GM04504 (cell line): ENCODE measurements at places on chromosomes 1 and 21.

GRCh38 chr1:237975376-237975775, 84.7 kb upstream of the ZP4 start:
- DNase-seq, result no peak

DNA sequence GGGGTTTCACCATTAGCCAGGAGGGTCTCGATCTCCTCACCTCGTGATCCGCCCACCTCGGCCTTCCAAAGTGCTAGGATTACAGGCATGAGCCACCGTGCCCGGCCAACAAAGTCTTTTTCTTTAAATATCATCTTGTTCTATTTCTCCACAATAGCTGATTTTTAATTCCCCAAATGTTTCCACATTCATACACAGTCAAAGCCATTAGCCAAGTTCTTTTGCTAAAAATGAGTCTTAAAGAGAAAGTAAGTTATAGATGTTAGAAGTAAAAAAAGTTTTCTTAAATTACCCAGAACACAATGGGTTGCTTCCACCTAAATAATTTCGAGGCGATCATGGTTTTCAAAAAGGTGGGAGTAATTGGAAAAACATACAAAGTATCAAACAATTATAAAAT, 30.6 kb downstream of the C2CD2 start:
- no peak for DNase-seq

DNA sequence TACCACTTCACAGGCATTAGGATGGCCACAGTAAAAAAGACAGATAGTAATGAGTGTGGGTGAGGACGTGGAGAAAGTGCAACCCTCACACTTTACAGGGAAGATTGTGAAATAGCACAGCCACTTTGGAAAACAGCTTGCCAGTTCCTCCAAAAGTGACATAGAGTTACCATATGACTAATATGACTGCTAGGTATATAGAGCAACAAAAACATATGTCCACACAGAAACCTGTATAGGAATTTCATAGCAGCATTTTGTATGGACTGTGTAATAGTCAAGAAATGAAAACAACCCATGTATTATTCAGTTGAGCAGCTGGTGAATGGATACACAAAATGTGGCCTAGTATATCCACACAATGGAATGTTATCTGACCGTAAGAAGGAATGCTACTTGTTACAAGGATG, 30.4 kb upstream of the LBR start:
- DNase-seq, result no peak

- no peak for DNase-seq
These were observed 123.3 kb upstream of the IFFO2 start for GRCh38 chr1:19079541-19080472.

DNA sequence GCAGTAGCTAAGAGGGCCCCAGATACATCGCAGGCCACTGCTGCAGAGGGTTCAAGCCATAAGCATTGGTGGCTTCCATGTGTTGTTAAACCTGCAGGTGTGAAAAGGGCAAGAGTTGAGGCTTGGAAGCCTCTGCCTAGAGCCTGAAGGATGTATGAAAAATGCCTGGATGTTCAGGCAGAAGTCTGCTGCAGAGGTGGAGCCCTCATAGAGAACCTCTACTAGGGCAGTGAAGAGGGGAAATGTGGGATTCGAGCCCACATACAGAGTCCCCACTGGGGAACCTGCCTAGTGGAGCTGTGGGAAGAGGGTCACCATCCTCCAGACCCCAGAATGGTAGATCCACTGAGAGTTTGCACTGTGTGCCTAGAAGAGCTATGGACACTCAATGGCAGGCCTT, 30.6 kb upstream of the ADGRL4 start:
- DNase-seq, result no peak

- DNase-seq, result no peak
These were observed 280.7 kb downstream of the LMX1A start for GRCh38 chr1:165075725-165076370.

GRCh38 chr1:18666317-18666920, 35.8 kb downstream of the PAX7 start:
- DNase-seq, result no peak

DNA sequence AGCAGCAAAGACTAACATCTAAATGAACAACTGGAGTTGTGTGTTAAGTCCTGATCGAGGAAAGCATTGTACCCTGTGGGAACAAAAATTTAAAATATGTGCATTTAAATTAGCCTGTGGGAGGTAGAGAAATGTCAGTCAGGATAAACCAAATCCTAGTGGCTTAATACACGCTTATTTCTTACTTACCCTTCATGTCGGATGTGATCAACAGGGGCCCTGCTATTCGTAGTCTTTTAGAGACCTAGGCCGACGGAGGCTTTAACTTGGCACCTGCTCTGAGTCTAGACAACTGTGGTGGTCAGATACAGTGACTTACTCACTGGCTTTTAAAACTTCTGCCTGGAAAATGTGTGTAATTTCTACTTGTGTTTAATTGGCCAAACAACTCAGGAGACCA, 10.2 kb downstream of the GSTM3 start:
- DNase-seq, result no peak

DNA sequence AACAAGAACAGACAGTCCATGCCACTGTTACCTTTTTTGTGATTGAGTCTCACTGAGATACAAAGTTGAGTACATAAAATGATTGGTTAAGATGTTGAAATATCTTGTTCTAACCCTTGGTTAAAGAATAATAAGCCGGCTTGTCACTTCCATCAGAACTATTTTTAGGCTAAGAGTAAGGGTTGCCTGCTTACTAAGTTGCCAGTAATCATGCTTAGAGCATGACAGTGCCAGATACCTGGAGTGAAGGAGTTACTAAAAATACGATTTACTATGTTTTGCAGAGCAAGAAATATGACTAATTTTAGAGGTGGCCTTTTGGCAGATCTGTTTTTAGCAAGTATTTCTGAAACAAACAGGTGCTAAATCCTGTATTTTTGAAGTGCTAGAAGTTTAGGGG, 6.0 kb downstream of the HUNK start:
- no peak for DNase-seq

GRCh38 chr1:19066248-19066873, 109.9 kb upstream of the IFFO2 start:
- no peak for DNase-seq

- no peak for DNase-seq
These were observed 3.9 kb upstream of the ATP1B1 start for GRCh38 chr1:169102567-169102966.

DNA sequence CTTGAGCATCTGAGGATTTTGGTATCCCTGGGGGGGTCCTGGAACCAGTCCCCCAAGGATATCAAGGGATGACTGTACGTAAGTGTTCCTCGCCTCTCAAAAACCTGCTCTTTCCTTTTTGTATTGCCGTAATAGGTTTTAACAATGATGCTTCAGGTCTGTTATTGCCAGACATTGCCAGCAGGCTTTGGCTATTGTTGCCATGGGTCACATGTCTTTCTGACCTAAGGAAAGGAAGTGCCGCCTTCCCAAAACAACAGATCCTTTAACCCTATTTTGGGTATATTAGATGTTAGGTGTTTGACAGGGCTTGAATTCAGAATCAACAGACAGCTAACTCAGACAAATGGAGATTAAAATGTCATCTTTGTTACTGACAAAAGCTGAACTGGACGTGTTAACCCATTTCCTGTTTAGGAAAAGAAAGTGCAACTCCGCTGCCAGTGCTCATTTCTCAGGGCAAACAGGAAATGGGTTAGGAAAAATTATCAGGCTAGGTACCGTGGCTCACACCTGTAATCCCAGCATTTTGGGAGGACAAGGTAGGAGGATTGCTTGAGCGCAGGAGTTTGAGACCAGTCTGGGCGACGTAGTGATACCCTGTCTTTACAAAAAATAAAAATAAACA, 12.4 kb upstream of the PRPF38B start:
- DNase-seq, result no peak

DNA sequence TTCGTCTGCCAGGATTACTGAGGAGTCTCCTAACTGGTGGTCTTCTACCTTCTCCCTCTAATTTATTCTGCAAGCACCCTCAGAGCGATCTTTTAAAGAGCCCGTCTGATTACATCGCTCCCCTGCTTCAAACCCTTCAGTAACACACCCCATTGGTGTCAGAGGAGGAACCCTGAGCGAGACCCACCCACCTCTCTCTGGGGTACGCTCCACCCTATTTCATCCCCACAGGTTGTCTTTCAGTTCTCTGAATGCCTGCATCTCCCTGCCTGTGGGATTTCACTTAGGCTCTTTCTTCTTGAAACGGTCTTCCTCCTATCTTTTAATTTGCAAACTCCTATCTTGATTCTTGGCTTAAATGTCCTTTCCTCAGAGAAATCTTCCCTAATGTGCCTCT, 39.4 kb downstream of the C1orf21 start:
- DNase-seq, result no peak

- no peak for DNase-seq
These were observed 632 bp downstream of the TMEM79 start for GRCh38 chr1:156284757-156285156.

GRCh38 chr1:243420016-243420945, 164.4 kb downstream of the SDCCAG8 start:
- no peak for DNase-seq

DNA sequence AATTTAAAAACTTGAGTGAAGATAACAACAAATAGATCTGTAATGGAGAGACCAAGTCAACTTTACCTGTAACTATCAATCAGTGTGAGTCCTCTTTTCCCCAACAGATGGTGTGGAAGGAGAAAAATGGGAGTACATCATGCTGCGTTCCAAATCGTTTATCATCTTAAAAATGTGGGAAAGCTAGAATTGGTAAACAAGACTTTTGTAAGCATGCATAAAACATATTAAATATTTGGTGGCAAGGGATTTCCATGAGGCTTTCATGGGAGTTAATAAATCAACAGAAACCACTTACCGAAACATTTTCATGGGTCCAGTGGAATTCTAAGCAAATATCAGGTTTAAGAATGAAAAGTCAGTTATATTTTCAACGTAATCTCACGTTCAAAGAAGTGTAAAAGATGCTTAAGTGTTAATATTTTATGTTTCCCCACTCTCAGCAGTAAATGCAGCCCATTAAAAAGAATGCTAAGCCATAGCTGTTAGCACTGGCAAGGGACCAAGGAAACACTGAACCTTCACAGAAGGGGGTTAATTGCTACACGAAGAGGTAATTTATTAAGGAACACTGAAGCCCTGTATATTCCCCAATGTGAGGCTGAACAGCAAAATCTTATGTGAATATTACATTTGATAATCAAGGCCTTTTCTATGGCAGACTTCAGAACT, 117.0 kb downstream of the ZC3H11B start:
- no peak for DNase-seq

GRCh38 chr1:111895469-111895868, 94.0 kb downstream of the KCND3 start:
- no peak for DNase-seq

DNA sequence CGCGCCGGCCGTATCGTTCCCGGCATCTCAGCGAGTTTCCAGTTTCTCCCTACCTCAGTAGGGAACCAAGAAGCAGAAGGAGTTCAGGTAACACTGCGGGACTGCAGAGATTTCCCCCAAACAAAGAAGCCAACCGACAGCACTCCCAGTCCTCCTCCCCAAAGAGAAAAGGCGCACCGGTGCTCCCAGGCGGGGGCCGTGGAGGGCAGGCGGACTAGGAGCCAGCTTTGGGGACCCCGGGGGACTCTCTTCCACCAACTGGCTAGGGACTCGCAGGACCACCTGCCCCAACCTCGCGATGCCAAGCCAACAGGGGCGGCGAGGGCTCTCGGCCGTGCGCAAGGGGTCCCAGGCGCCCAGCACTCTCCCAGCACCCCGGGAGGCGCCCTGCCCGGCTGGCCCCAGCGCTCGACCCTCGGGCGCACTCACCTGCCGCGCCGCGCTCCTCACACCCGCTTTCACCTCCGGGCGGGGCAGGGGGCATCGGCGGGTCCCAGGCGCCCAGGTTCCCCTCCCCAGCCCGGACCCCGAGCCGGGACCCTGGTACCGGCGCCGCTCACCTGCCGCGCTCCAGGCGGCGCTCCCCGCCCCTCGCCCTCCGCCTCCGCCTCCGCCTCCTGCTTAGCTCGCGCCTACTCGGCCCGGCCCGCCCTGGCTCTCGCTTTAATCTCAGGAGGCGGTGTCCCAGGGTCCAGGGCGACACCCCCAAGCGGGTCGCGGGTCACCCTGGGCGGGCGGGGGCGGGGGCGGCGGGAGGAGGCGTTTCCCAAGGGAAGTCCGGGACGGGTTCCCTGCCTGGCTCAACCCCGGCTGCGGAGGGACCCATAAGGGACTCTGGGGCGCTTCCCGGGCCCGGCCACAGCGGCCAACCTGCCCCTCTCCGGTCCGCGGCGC, at the start of gene TMPRSS2:
TMPRSS2 (minus strand) TSS at position 638 of the 894 bp plus-strand sequence. CDS start 10,025 bp downstream, outside the sequence.
- DNase-seq, result no peak

- peak; percentile 95 for DNase-seq
These were observed 186.5 kb downstream of the TGFBR3 start for GRCh38 chr1:91699339-91699974.

DNA sequence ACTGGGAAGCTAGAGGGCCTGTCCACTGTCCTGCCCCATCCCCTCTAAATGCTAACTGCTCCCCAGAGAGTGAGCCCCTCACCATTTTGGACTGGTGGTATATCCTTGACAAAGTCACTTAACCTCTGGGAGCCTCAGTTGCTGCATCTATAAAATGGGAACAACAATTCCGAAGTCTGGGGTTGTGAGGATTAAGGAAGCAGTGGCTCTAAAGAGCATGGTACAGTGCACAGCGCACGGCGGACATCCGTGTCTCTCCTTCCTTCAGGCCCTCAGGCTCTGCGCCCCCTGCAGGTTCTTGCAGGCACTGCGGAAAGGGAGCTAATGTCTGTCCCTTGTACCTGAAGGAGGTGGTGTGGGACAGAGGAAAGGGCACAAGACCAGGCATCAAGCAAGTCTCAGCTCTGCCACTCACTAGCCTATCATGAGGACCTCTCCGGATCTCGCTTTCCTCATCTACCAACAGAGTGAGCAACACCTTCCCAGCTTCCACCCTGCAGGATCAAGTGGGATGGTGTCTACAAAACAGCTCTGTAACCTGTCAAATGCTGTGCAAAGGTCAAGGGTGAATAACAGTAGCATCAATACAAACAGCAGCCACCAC, 20.1 kb downstream of the ECE1 start:
- DNase-seq, result no peak

- no peak for DNase-seq
These were observed 4.9 kb upstream of the KCNE2 start for GRCh38 chr21:34358866-34359265.

DNA sequence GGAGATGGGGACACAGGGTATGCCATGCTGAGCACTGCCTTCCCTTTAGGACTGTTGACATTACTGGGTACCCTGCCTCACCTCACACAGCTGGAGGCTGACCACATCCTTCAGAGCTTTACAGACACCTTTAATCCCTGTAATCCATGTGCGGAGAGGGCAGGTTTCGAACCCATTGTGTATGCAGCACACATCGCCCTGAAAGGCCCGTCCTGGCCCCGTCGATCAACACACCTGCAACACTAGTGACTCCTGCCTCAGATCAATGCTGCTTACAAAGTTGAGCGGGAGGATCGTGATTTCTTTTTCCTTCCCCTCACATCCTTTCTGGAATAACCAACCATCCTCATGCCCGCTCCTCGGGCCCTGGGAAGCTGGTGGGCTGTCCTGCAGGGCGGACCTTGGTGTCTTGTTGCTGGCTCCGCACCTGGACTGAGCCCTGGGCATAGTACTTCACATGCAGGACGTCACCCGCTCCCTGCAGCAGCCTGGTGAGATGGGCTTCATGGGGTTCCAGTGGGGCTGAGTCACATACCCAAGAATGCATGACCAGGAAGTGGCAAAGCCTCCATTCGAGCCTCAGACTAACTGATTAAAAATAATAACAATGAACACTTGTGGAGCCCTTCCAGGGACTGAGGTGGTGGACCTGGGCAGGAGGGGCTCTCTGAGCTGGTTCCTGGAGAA, 403.6 kb downstream of the PTPRU start:
- peak; percentile 3 for DNase-seq
